ENCODE measurements at places on chromosomes 7 and 10.

DNA sequence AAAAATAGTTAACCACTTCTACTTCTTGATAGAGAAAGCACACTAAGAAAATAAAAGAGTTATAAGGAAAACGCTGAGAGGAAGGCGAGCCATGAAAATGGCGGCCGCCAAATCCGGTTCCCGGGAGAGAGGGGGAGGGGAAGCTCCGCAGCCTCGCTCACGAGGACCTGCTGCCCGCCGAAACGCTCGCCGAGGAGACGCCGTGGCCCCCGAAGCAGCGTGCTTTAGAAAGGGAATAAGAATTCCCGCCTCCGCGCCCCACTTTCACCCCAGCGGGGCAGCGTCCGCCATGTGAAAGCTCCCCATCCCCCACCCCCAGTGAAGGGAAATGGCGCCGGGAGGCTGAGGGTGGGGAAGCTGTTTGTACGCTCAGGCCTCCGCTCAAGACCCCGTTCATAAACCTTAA is 505 bp downstream of the HNRNPA2B1 start:
- peak; percentile 76 for DNase-seq

DNA sequence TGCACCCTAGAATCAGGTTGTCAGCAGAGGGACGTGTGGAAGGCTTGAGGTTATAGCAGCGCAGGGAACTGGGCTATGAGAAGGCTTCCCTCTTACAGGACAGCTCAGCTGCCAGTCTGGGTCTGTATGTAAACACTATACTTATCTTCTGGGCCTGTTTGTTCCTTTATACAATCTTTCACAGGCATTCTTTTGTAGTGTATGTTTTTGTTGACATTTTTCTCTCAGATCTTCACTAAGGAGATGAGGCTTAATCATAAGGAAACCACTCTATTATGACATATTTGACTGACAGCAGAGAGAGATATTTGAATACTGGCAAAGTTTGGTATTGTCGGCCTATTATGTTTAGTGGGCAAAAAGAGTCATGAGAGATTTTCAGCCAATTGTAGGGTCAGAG is 929 bp downstream of the GBF1 start:
- no peak for DNase-seq

DNA sequence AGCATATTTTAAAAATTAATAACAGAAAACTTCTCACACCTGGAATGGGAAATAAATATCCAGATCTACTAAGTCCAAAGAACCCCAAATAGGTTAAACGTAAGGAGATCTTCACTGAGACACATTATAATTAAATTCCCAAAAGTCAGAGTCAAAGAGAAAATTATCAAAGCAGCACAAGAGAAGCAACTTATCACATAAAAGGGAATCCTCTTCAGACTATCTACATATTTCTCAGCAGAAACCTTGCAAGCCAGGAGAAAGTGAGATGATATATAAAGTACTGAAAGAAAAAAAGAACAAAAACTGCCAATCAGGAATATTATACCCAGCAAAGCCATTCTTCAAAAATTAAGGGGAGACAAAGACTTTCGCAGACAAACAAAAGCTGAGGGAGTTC is 756.4 kb downstream of the SUGCT start:
- DNase-seq: no peak

- DNase-seq: no peak
These were observed 15.8 kb downstream of the PODXL start for GRCh38 chr7:131540491-131541162.

GRCh38 chr7:13307040-13307439 is 619.6 kb downstream of the ARL4A start:
- DNase-seq: no peak

DNA sequence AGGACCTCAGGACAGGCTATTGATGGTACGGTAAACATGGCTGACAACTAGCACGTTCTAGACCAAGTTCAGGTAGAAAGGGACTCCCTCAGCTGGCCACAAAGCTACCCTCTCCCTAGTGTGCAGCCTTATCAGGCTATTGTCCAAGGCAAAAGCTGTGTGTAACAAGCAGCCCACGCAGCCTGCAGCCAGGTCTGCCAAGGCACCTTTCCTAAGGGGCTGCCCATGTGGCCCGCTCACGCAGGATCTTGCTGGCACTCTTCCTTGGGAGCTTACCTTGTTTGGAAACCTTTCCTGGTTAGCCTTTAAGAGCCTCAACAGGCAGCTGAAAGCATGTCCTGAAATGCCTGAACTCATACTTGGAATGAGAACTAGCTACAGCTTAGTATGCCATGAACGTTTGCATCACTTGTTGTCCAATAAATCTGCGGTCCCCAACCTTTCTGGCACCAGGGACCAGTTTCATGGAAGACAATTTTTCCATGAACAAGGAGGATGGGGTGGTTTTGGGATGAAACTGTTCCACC is 51.7 kb downstream of the SYPL1 start:
- DNase-seq: no peak

DNA sequence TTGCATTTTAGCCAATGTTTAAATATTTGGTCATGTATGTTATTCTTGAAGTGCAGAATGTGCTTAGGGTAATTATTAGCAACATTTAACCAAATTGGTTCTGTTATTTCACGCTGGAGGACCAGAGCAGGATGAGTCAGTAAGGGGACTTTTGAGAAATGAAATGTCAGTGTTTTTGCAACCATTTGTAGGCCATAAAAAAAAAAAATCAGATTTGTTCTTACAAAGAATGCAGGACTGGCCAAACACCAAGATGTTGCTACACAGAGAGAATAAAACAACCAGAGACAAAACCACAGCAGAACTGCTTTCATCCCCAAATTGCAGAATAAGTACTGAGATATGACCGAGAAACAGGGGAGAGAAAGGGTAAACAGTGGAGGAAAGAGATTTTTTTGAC is 62.1 kb downstream of the TPST1 start:
- DNase-seq: no peak

GRCh38 chr7:16040346-16040745 is 353.9 kb upstream of the MEOX2 start:
- no peak for DNase-seq

Data from Right ventricle myocardium superior (tissue), 1 donor.